ENCODE measurements at places on chromosomes 11 and 22. TPM values are rescaled to one million over a fixed set of nuclear protein-coding genes. Genes with fewer than 3 reads are reported as not detected.

DNA sequence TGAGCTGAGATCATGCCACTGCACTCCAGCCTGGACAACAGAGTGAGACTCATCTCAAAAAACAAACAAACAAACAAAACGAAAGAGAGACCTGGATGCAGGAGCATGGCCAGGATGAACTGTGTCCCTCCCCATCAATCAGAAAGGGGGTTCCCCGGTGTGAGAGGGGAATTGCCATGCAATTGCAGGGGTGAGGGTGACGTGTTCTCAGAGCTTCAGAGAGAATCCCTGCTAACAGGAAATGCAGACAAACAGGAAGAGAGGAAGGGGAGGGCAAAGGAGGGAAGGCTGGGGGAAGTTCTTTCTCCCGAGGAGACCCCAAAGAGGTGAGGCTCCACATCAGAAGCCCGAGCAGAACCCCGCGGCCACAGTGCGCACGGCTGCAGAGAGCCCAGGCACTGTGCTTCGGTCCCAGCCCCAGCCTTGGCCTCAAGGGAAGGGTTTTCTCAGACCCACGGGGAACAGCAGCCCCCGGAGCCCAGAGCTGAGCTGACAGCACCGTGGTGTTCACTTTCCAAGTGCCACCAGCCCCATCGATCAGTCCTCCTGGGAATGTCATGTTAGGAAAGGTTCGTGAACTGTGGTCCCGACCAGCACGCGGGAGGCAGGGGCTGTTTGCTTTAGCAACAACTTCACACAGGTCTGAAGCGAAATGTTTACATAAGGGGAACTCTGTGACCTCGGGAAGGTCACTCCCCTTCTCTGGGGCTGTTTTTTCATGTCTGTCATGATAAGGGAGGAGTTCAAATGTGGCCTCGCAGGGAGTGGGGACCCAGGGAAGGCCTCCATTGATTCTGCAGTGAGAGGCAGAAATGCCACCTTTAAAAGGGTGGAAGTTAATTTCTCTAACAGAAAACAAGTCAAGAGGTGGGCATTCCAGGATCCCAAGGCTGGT lies 108.0 kb upstream of the ANO1 start:
- no peak for DNase-seq

- no peak for DNase-seq
These were observed 336.6 kb downstream of the CTTN start for GRCh38 chr11:70734911-70735310.

GRCh38 chr11:11313902-11314692 lies 39.0 kb downstream of the CSNK2A3 start:
- no peak for DNase-seq

DNA sequence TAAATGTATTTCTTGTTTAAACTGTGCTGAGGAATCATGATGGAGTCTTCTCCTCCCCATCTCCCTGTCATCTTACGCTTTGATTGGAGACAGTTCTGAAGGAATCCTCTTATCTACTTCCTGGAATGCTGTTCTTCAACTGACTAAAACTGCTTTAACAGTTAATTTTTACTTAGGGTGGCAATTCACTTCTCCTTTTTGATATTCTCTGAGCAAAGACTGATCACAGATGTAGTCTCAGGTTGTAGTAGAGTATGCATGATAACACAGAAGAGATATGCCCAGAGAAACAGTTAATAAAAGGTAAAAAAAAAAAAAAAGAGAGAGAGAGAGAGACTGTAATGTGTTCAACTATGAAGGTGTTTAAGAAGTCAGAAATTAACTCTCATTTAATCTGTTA lies 1.4 kb upstream of the CASP5 start:
- no peak for DNase-seq

GRCh38 chr22:21961886-21962654 lies 9.4 kb upstream of the PPM1F start:
- peak; percentile 80 for DNase-seq

- DNase-seq: no peak
These were observed 57.0 kb downstream of the BRD1 start for GRCh38 chr22:49770547-49771265.

DNA sequence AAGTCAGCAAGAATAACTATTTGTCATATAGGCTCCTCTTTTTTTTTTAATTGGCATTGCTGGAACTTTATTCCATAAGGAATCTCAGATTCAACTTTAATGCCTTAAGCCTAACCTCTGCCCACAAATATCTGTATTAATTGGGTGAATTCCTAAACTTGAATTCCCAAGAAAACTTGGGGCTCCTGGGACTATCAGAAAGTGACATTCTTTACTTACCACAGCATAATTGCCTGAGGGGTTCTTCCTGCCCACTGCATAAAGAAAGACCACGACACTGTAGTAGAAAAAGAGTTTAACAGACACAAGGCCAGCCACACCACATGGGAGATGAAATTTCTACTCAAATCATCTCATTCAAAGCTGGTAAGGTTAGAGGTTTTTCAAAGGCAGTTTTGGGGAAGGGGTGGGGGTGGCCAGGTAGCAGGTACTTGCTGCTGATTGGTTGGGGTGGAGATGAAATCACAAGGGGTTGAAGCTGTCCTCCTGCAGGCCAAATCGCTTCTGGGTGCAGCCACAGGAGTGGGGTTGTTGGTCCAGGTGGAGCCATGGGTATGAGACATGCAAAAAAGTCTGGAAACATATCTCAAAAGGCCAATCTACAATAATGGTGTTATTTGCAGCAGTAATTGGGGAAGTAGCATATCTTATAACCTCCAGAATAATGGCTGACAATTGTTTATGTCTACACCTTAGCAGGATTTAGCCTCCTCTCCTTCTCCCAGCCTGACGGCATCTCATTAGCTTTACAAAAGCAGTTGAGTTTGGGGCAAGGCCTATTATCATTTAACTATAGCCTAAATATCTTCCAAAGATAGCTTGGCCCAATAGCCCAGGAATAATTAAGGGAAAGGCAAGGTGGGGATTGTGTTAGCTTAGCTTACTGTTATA lies 4.8 kb upstream of the NLRP10 start:
- no peak for DNase-seq

DNA sequence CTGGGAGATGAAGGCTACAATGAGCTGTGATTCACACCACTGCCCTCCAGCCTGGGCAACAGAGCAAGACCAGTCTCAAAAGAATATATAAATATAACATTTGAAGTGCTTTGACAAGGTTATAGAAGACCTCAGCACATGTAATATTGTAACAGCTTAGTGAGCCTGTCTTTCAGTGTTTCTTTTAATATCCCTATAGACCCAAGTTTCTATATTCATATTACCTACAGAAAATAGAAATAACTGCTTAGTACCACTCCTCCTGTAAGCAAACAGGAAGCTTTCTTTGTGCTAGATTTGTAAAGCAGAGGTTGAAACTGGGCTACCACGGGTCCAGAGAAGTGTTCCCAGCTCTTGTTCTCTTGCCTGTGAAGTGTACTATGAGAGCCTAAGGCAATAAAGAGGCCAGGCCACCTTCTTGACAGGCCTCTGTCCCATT lies 68.2 kb downstream of the PPP2R1B start:
- DNase-seq: no peak

DNA sequence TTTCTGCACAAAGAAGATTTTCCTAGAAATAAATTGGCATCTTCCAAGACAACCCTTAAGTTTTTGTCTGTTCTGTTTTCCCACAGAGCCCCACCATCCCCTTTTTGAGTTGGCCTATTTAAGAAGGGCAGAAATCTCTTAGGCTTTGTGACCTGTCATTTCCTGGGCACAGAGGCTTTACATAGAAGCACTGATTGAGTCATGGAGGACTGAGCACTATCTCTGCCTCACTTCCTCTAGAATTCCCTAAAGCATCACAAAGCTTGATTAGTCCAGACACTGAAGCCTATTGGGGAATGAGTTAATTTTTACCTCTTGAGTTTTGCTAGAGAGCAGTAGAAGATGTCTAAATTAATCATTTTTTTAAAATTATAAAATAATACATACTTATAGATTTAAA lies 25.4 kb downstream of the TRIM44 start:
- DNase-seq: no peak

- no peak for DNase-seq
These were observed 531 bp downstream of the GRIK4 start for GRCh38 chr11:120511820-120512738.

- peak; percentile 77 for DNase-seq
These were observed 3.9 kb upstream of the BCL2L13 start for GRCh38 chr22:17634696-17635095.

GRCh38 chr11:16862726-16863125 lies 124.3 kb downstream of the C11orf58 start:
- no peak for DNase-seq

DNA sequence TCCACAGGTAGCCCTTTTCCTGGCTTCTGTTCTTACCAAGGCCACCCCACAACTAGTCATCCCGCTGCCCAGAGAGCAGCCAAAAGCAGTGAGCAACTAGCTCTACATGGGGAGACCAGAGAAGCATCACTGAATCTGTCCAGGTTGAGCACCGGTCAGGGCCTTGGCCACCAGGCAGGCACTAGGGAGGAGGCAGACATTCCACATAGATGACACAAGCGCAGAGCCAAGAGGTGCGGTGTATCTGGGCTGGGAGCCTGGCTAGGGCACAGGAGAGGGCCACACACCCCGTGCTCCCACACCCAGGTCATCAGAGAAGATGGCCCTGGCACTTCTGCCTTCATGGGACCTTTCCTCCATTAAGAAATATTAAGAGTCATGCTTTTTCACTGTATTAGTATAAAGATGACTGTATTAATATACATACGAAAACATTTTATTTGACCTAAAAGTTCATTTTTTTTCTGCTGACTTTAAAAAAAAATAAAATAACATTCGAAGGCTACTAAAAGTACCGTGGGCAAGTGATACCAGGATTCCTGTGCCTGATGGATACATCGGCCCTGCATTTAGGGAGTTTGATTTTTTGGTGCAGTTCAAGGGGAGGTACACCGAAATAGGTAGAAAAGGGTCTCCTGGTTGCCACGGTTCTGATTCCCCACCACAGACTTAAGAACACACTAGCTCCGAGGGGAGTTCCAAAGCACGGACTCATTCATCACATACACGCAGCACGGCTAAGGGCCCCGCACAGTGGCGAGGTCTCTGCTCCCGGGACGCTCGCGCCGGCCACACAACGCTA lies 1.2 kb downstream of the DGCR2 start:
- peak; percentile 57 for DNase-seq

- no peak for DNase-seq
These were observed 5.0 kb upstream of the FGF19 start for GRCh38 chr11:69708736-69709401.

DNA sequence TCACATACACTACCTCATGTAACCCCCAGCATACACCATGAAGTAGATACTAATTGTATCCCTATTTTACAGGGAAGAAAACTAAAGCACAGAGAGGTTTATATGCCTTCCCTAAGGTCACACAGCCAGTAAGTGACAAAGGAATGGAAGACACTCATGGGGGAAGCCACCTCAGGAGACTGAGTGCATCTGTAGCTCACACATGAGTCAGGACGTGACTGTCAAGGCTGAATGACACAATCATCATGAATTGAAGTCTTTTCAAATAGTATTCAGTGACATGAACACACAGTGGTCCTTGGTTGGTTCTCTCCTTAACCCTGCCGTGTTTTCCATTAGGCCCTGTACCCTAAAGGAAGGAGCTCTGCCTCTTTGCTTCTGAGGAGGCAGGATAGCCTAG lies 463.0 kb downstream of the NTM start:
- no peak for DNase-seq

- DNase-seq: no peak
These were observed 1.5 kb downstream of the PPFIA1 start for GRCh38 chr11:70272009-70272408.

- DNase-seq: no peak
These were observed 205.0 kb downstream of the FAM76B start for GRCh38 chr11:95584589-95584988.

GRCh38 chr11:63583357-63583677 lies 20.1 kb upstream of the PLAAT2 start:
- DNase-seq: no peak

DNA sequence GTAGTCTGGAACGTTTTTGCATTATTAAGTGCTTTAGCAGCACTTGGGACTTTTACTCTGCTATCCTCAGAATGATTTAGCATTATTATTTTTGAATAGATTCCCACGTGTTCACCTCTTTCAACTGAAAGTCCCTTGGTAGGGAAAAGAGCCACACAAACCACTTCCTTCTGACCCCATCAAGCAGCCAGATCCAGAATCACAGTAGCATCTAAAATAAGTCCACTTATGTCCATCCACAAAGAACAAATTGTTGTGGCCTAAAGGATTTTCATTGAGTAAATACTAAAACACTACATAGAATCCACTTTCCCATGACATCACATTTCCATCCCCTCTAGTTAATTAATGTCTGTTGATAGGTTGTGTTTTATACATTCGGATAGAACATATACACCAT lies 381.7 kb downstream of the AASDHPPT start:
- no peak for DNase-seq

GRCh38 chr22:42462016-42462415 lies 29.8 kb upstream of the NFAM1 start:
- DNase-seq: no peak

DNA sequence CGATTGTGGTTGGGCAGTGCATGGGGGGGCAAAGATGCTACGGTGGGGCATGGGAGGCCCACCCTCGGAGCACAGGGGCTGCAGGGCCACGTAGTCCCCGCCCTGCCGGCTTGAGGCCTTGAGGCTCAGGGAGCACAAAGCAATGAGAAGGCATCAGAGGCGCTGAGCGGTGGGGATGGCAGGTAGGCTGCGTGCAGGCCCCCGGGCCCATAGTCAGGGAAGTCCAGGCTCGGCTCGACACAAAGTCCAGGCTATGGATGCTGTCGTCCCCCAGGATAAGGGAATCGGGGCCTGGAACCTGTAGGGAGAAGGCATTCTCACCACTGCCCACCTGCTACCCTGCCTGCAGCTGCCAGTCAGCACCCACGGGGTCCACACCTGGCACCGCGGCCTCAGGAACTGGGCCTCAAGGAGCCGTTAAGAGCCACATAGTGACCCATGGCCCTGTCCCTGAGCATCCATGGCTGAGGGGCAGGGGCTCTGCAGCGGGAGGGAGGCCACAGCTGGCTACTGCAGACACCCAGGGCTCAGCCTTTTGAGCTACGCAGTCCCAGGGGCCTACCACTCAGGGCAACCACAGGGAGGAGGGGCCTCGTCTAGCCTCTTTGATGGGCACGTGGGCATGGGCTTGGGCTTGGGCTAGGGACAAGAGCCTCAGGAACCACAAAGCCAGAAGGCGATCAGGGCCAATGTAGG lies 179.7 kb downstream of the IGLL1 start:
- no peak for DNase-seq

- DNase-seq: no peak
These were observed 5.8 kb downstream of the TSPAN4 start for GRCh38 chr11:848380-848931.

DNA sequence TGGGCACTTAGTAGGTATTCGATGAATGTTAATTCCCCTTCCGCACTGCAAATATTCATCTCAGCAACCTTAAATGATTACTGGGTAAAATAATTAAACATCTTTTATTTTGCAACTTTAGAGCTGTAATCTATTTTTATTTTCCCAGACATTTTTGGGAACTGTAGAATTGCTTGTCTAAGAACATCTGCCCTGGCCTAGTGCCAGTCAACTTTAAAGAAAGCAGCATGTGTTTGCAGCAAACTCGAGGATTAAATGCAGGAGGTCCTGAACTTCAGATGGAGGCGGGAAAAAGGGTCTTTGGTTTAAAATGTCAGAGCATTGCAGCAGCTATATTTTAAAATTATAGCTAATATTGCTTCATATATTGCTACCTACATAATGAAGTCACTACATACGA lies 190.0 kb downstream of the PGR start:
- DNase-seq: no peak

Gene CCDC89
- total RNA-seq: not detected

Gene RIMBP3B
- total RNA-seq: not detected

Gene SCGB1D2
- not detected for total RNA-seq

Gene TBX10
- total RNA-seq: not detected

Gene OR4A16
- not detected for total RNA-seq

Gene RTCB
- 298 TPM for total RNA-seq

Gene PRDM10
- total RNA-seq: 0.70 TPM

All from Caki2 (cell line).